ENCODE measurements at places on chromosomes 16 and 17. TPM values are rescaled to one million over a fixed set of nuclear protein-coding genes. Genes with fewer than 3 reads are reported as not detected.

The TBX21 gene
- not detected for total RNA-seq

The SPN gene
- total RNA-seq = 0.36 TPM

The PAFAH1B1 gene
- 45.0 TPM for total RNA-seq

The PLEKHH3 gene
- total RNA-seq = 19.9 TPM

The B4GALNT2 gene
- not detected for total RNA-seq

The CRHR1 gene
- not detected for total RNA-seq

The MYO1D gene
- total RNA-seq = 20.2 TPM

The PRSS27 gene
- 0.16 TPM for total RNA-seq

The C17orf67 gene
- total RNA-seq = 0.16 TPM

The TBC1D3H gene
- total RNA-seq = not detected

The MEIOB gene
- total RNA-seq = 0.18 TPM

The CES5A gene
- total RNA-seq = not detected

The ETV4 gene
- 17.0 TPM for total RNA-seq

The C17orf107 gene
- 8.9 TPM for total RNA-seq

The KCNH6 gene
- total RNA-seq = not detected

The PRSS33 gene
- total RNA-seq = not detected

The KRTAP4-4 gene
- total RNA-seq = not detected

The GPR142 gene
- not detected for total RNA-seq

The TNFSF12 gene
- total RNA-seq = 39.2 TPM

The COPZ2 gene
- 46.8 TPM for total RNA-seq

The KRTAP1-5 gene
- total RNA-seq = not detected

The MYCBPAP gene
- not detected for total RNA-seq

The KRT36 gene
- total RNA-seq = not detected

The DNAI2 gene
- total RNA-seq = not detected

The CCL18 gene
- total RNA-seq = not detected
